HL-60 (cell line): ENCODE measurements at places on chromosomes 1 and 21.

GRCh38 chr1:2268285-2269056, 40.4 kb downstream of the SKI start:
- DNase-seq: no peak

GRCh38 chr1:68327414-68327813, 95.1 kb upstream of the WLS start:
- DNase-seq: no peak

DNA sequence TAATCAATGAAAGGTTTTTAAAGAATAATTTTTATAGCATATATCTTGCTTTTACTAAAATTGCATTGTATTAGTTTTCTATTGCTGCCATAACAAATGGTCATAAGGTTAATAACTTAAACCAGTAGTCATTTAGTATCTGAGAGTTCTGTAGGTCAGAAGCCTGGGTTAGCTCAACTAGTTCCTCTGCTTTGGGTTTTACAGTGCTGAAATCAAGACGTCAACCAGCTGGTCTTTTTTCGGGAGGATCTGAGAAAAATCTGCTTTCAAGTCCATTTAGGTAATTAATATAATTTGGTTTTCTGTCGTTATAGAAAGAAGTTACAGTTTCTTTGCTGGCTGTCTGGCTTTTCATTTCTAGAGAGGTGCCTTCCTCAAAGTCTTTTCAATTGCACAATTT, 577.7 kb downstream of the MRPL39 start:
- DNase-seq: no peak

GRCh38 chr1:196309386-196309785, 298.9 kb downstream of the KCNT2 start:
- DNase-seq: no peak

GRCh38 chr1:222250376-222250775, 297.5 kb downstream of the HHIPL2 start:
- no peak for DNase-seq

DNA sequence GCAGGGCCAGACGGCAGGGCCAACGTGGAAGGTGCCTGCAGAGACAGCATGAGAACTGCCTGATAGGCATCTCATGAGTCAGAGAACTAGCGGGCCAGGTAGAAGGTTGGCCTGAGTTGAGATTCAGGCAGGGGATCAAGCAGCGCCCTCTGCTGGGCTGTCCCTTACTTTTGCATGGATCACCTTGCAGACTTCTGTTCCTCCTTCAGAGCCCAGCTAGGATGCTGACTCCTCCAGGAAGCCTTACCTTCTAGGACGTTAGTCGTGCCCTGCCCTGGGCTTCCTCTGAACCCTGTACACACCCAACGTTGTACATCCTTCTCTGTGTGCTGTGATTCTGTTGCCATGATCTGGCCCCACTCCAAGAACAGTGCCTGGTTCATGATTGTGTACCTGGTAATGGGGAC, 231.3 kb upstream of the VAMP3 start:
- DNase-seq: peak; percentile 6

DNA sequence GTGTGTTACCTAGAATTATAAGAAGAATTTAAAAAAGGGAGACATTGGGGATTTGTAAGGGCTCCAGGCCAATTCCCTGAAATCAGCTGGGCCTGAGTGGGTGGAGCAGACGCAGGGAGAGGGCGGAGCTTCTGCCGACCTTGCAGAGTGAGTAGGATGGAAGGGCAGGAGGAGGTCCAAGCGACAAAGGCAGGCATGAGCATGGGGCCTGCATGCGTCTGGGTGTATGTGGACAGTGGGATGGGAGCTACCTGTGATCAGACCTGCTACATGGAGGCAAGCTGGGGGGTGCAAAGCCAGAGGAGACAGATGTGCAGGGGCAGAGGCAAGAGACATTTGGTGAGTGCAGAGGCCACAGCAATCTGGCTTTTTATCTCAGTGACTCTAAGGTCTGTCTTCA, 105.3 kb upstream of the OLIG2 start:
- DNase-seq: no peak

- peak; percentile 47 for DNase-seq
These were observed 4.6 kb downstream of the FCRLB start for GRCh38 chr1:161725908-161726472.

DNA sequence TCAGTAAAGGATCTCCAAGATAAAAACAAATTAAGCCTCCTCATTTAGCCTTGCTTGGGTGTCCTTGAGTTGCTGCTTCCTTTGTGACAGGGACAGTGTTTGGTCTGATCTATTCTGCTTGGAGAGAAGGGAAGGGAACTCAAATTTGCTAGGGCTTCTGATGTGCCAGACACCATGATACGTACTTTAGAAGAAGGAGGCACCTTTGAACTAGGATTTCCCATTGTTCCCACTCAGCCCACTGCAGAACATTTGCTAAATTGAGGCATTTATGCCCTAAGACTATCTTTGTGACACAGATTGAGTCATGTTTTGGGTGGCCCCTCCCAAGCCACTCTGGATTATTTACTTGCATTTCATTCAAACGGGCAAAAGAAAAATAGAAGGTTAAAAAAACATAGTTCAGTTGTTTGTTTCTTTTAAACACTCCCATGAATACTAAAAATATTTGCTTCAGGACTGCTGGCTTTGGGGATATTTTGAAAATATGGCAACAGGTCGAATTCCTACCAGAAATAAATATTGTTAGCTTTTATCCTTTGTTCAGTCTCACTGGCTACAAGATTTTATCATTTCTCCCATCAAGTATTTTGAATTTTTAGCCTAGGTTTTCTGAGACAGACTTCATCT, 81.9 kb upstream of the WLS start:
- no peak for DNase-seq

DNA sequence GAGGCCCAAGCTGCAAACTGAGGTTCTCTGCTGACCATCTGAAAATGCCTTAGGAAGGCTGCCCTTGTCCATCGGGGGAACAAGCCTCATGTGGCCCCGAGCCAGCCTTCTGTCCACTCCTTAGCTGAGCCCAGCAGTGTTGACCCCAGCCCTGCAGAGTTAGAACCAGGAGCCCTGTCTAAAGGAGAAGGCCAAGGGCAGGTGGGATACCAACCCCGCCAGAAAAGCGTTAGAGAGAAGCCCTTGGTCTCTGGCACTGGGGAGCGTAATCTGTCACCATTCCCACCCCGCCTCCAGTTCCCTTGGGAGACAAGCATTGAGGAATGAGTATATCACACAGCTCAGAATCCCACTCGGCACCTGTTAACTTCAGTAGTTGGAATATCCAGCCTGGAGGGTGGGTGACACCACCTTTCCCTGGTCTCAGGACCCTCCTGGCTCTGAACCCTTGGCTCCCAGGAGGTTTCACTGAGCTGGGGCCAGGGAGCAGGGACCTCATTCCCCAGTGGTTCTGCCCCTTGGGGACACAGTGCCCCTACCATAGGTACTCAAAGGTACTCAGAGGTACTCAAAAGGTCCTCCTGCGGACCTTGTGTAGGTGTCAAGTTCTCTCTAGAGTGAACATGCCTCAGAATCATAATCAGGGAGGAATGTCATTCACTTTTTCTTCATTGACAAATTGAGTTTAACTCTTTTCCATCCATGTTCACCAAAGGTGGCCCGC, 16.4 kb downstream of the ETS2 start:
- DNase-seq: no peak

- no peak for DNase-seq
These were observed 302.4 kb downstream of the PTGER3 start for GRCh38 chr1:70745199-70745598.

DNA sequence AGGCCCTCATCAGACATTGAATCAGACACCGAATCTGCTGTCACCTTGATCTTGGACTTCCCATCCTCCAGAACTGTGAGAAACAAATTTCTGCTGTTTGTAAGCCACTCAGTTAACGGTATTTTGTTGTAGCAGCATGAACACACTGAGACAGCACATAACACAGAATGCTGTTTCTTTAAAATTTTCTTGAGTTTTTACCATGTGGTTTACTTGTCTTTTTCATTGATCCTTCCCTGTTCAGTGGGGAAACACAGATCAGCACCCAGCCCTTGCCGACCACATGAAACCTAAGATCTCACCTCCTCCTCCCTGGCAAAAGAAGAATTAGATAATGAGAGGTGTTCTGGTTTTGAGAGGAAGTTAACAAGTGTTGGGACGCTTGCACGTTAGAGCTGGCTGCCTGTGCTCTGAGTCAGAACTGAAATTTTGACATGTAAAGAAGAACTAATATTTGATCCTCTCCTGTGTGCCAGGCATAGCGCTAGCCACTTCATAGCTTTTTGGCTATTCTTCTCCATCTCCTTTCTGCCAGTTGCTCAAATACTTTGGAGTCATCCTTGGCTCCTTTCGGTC, 179.6 kb downstream of the DHRS3 start:
- DNase-seq: peak; percentile 3

DNA sequence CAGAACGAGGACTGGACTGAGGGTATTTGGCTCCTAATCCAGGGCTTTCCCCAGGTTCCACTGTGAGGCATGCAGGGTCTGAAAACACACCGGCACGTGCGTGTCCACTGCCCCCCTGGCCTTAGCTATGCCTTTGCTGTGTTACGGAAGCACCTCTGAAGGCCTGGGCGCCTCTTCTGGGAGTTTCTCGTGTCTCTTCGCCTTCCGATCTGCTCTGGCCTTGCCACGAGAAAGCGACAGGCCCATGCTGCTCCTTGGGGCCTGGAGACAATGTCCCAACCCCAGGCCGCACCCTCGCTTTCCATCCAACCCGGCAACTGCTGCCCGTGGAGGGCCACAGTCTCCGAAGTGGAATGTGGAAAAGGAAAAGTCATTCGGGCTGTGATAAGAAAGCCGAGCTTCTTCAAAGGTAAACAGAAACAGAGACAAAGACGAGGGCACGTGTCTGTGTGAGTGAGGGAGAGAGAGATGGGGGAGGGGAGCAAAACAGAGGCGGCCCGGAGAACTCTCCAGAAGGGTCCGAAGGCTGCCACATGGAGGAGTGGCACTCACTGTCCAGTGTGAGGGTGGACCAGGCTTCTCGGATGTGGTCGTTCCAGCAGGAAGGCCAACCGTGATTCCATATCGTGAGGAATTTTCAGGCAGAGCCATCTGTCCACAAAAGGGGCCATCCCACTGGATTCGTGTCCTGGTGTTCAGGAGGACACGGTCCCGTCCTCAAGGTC, 3.4 kb upstream of the UMODL1 start:
- DNase-seq: no peak

DNA sequence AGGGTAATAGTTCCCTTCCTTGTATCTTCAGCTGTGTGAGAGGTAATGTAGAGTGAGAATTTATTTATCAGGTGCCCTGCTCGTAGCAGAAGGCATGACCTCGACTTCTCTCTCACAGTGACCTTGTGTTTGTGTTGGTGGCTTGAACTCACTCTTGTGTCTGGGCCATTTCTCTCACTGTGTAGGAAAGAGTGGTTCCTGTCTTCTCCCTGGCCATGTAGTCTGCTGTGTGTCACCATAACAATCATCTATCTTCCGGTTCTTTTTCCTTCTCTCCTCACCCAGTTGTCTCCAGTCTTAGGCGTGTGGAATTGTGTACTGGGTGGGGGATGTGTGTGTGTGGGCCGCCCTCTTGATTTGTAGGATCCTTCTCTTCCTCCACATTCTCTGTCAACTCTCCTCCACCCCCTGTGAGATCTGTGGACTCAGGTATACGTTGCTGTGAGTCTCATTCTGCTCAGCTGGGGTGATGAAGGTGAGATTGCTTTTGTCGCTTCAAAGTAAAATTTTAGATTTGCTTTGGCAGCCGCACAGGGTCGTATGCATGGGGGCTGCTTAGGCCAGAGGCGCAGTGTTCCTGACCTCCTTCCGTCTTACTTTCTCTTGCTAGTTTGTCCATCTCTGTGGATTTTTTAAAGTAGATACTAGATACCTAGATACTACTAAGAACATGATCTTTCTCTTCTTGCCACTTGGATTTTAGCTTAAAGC, 31.6 kb downstream of the MAPKAPK2 start:
- DNase-seq: no peak

DNA sequence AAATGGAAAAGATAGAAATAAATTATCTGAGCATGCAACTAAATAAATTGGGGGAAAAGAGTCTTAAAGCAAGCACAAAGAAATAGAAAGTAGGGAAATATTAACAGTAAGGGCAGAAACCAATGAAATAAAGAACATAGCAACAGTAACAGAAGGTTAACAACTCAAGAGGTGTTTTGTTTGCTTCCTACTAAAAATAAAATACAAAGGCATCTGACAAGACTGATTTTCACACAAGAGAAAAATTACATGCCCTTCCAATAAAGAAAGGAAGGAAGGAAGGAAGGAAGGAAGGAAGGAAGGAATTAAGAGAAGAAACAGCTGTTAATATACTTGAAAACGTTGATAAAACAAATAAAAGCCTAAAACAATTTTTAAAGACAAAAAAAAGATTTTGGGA, 240.2 kb downstream of the SEC16B start:
- no peak for DNase-seq
